ENCODE measurements at places on chromosomes 6 and 20. TPM values are rescaled to one million over a fixed set of nuclear protein-coding genes. Genes with fewer than 3 reads are reported as not detected.

- DNase-seq: no peak
Measured at GRCh38 chr6:8731874-8732273, 296.5 kb upstream of the SLC35B3 start.

- no peak for DNase-seq
Measured at GRCh38 chr20:61810066-61810737, 255.5 kb downstream of the TAF4 start.

DNA sequence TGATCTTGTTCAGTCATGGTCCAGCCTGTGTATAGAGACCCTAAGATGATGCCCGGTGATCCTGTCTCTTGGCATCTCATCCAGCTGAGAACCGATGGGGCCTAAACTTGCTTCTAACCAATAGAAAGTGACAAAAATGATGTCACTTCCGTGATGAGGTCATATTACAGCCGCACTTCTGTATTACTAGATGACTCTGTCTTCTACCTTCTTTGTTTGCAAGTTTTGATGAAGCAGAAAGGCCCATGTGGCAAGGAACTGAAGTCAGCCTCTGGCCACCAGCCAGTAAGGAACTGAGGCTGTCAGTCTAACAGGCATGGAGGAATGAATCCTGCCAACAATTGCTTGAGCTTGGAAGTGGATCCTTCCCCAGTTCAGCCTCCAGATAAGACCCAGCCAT lies 32.8 kb upstream of the HLA-C start:
- no peak for DNase-seq

- DNase-seq: peak; percentile 10
Measured at GRCh38 chr20:46057856-46058598, 29.0 kb downstream of the SLC12A5 start.

GRCh38 chr6:37534893-37535292 lies 35.2 kb upstream of the CCDC167 start:
- no peak for DNase-seq

NR2E1 gene
- total RNA-seq: not detected

DHX35 gene
- 7.8 TPM for total RNA-seq

DNA sequence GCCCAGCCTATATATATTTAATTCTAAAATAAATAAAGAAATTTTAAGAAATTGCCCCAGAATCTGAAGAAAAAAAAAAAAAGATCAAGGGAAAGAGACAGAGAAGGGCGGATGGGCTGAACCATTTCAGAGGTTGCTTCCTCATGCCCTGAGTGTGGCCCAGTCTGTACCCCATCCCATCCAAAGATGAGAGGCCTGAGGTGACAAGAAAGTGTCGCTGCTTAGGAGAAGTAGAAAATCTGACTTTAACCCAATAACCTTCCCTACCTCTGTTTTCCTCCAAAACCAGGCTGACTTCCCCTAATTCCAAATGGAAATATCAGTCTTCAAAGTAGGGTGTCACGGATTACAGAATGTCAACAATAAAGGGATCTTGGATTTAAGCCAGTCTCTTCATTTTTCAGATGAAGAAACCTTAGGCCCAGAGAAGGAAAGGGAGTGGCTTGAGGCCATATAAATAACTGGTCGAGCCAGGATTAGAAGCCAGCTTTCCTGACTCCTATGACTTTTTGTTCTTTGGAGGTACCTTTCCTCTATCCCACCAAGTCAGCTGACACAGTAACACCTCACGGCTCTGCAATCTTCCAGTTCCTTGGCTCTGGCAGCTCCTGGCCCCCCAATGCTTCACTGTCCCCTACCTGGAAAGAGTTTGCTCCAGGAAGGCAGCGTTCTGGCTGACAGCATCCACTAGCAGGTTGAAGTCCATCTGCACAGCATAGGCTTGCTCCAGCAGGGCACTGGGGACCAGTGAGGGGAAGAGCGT lies 10.1 kb downstream of the GSS start:
- no peak for DNase-seq

CFAP61 gene
- total RNA-seq: not detected

DNA sequence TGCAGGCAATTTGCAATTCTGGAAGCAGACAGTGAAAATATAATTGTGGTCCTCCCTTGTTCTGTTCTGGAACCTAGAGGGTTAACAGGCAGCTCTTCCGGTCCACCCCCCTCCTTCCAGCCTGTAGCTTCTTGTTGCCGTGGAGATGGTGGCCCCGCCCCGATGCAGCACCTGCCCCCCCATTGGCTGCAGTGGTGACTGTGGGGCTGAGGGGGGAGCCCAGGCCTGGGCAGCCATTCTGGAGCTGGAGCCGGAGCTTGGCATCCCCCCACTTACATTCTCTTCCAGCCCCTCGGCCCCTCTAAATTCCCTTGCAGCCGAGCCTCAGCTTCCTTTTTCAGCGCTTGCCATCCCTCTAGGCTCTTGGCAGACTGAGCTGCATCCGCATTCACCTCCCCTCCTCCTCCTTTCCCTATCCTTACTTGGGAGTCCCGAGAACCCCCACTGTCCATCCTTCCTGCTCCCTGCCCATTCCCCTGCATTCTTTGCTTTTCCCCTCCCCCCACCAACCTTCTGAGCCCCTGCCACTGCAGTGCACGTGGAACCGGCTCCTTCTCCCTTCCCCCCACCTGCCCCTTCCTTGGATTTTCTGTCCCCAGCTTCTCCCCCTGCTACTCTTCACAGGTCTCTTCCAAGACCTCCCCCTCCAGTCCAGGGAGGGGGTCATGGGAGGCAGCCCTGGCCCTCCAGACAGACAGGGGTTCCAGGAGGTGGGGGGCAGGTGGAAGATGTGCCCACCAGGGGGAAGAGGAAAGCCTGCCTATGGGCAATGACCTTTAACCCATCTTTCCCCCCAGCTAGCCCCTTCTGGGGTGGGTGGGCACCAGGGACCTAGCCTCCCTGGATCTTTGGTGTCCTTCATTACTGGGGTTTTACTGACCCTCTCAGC lies 11.4 kb downstream of the SYNGAP1 start:
- peak; percentile 45 for DNase-seq
